Testis (tissue), 5 donors: ENCODE measurements at places on chromosomes 11 and 22.

GRCh38 chr22:29138556-29139305 lies 65.9 kb downstream of the KREMEN1 start:
- no peak overlapping the region for H3K27ac ChIP-seq
- no peak overlapping the region for H3K4me3 ChIP-seq
- no peaks in the 10 kb centered on the region for H3K36me3 ChIP-seq
- H3K4me1 ChIP-seq = peaks cover under 1% of the 10 kb centered on the region

DNA sequence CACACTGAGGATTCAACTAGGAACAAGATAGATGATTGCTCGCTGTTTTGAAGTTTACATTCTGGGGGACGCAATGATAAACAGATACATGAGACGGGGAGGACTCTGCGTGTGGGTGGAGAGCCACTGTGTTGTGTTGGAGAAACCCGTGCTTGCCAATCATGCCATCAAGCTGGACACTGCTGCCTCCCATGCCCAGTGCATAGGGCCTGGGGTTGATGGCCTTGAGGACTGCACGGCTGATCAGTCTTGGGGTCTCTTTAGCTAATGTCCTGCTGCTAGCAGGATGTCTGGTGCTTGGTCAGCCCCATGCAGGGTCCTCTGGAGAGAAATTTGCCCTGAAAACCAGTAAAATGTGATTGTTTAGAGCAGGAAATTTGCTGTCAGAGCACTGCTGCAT lies 221.2 kb upstream of the B3GAT1 start:
- H3K27me3 ChIP-seq = no peaks in the 10 kb centered on the region
- no peaks in the 10 kb centered on the region for H3K36me3 ChIP-seq
- H3K4me1 ChIP-seq = no peaks in the 10 kb centered on the region
- DNase-seq = no peak

GRCh38 chr11:45158210-45158731 lies 11.8 kb downstream of the PRDM11 start:
- H3K27ac ChIP-seq = peak overlapping the region; percentile 53
- no peaks in the 10 kb centered on the region for H3K36me3 ChIP-seq
- H3K4me1 ChIP-seq = peaks cover 47% of the 10 kb centered on the region
- DNase-seq = no peak
- H3K27me3 ChIP-seq = no peaks in the 10 kb centered on the region

DNA sequence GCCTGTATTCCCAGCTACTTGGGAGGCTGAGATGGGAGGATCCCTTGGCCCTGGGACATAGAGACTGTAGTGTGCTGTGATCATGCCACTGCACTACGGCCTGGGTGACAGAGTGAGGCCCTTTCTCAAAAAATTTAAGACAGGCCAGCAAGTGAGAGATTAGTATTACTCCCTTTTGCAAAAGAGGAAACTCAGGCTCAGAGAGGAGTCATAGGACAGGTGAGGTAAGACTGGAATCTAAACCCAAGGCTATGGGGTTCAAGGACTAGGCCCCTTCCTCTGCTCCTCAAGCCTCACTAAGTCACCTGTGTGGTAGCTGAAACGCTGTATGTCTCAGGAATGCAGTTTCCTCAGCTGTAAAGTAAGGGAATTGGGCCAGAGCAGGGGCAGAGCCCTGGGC lies 1.6 kb upstream of the P2RY2 start:
- no peak overlapping the region for H3K27ac ChIP-seq
- no peak for DNase-seq
- H3K4me1 ChIP-seq = peaks cover 17% of the 10 kb centered on the region

DNA sequence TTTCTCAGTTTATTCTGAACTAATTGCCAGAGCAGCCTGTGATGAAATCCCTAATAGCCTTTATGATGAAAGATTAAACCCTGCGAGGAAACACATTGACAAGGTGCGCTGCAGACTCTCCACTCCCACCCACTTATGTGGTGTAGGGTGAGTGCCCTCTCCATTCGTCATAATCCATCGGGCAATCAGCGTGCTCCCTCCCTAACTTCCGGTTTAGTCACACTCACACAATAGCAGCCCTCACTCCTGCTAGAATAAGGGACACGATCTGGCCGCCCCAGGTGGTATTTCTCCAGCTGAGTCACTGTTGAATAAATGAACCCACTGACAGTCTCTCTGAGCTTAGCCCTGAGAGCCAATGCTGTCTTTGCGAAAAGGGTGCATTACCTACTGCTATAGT lies 188.3 kb downstream of the OPCML start:
- DNase-seq = no peak
- no peak overlapping the region for H3K4me3 ChIP-seq
- H3K4me1 ChIP-seq = no peaks in the 10 kb centered on the region

DNA sequence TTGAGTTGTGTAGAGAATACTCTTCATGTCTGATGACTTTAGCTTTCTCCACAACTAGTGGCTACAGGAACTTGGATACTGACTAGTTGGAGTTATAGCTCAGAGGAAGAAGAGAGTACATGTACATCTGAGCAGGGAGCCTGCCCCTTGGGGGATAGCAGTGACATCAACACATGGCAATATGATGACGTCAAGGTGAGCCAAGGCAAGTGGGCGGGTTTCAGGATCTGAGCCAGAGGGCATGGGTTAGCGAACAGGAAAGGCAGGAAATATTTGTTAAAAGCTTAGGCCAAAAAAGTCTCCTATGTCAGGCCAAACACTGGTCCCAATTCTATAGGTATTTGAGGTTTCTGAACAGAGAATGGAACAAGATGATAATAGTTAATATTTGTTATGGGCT lies 42.0 kb upstream of the HORMAD2 start:
- no peak for DNase-seq
- H3K4me3 ChIP-seq = no peak overlapping the region
- no peaks in the 10 kb centered on the region for H3K36me3 ChIP-seq
- no peak overlapping the region for H3K27ac ChIP-seq
- H3K27me3 ChIP-seq = no peaks in the 10 kb centered on the region

DNA sequence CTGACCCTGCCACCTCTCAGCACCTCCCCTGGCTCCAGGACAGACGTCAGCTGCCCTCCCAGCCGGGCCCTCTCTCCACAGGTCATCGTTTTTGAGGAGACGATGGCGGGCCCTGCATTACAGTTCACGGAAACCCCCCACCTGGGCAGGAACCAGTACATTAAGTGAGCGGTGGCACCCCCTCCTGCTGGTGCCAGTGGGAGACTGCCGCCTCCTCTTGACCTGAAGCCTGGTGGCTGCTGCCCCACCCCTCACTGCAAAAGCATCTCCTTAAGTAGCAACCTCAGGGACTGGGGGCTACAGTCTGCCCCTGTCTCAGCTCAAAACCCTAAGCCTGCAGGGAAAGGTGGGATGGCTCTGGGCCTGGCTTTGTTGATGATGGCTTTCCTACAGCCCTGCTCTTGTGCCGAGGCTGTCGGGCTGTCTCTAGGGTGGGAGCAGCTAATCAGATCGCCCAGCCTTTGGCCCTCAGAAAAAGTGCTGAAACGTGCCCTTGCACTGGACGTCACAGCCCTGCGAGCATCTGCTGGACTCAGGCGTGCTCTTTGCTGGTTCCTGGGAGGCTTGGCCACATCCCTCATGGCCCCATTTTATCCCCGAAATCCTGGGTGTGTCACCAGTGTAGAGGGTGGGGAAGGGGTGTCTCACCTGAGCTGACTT lies 37.0 kb downstream of the B3GAT1 start:
- no peaks in the 10 kb centered on the region for H3K27me3 ChIP-seq
- DNase-seq = no peak
- no peaks in the 10 kb centered on the region for H3K36me3 ChIP-seq
- no peak overlapping the region for H3K27ac ChIP-seq
- no peak overlapping the region for H3K4me3 ChIP-seq
- no peaks in the 10 kb centered on the region for H3K4me1 ChIP-seq

- peaks cover 71% of the 10 kb centered on the region for H3K4me1 ChIP-seq
- peak overlapping the region; percentile 97 for H3K27ac ChIP-seq
- no peak overlapping the region for H3K4me3 ChIP-seq
- H3K27me3 ChIP-seq = no peaks in the 10 kb centered on the region
- H3K36me3 ChIP-seq = no peaks in the 10 kb centered on the region
Observed at GRCh38 chr22:46084943-46085827, 65.1 kb upstream of the PPARA start.

GRCh38 chr11:106461839-106462545 lies 384.5 kb downstream of the AASDHPPT start:
- H3K36me3 ChIP-seq = no peaks in the 10 kb centered on the region
- DNase-seq = no peak
- H3K4me1 ChIP-seq = peaks cover 10% of the 10 kb centered on the region
- no peak overlapping the region for H3K4me3 ChIP-seq

DNA sequence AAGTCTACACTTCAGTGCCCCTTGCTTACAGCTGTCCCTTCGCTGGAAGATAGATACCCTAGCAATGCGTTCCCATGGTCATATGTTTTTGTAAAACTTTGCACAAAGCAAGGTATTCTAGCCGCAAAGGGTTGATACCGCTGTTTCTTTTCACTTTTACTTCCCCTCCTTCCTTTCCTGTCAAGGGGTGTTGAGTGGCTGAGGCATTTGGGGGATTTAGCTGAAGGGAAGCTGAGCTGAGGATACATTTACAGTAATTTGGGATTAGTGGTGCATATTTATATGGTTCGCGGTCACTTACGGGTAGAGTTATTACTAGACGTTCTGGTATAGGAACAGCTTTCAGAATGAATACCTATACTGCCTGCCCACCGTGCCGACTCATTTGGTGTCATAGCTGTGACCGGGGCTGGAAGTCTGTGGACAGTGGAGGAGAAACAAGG lies 86.9 kb upstream of the WNT11 start:
- no peaks in the 10 kb centered on the region for H3K27me3 ChIP-seq
- H3K4me1 ChIP-seq = no peaks in the 10 kb centered on the region

GRCh38 chr11:76825726-76826396 lies 34.9 kb upstream of the ACER3 start:
- H3K4me3 ChIP-seq = no peak overlapping the region
- H3K36me3 ChIP-seq = no peaks in the 10 kb centered on the region
- no peak for DNase-seq
- H3K27me3 ChIP-seq = no peaks in the 10 kb centered on the region

DNA sequence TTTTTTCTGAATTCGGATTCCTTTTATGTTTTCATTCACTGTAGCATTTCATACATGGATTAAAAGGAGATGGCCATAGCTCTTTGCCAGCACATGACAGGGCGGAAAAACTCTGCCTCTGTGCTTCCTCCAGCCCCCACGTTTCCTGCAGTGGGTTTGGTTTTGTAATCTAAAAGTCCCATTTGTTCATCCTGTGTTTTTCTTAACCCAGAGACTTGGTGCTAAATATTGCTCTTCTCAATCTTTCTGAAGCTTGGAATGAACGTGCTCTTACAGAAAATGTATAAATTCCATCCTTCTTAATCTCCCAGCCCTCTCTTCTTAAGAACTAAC lies 89.9 kb downstream of the PPP6R3 start:
- no peaks in the 10 kb centered on the region for H3K27me3 ChIP-seq
- peak overlapping the region; percentile 32 for H3K27ac ChIP-seq
- no peak for DNase-seq

DNA sequence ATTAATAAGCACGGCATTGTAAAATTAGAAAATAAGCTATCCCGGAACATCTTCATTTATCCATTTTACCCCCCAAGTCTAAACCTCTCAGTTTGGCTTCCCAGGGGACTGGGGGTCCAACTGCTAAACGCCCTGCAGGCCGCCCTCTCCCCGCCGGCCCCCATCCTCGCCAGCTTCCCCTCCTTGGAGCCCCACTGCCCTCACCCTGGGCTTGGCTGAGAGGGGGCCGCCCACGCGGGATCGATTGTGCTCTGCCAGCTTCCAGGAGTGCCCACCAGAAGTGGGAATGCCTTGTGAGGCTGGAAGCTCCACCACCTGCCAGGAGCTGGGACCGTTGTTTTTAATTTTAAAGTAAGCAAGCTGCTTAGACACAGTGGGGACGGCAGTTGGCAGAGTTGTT lies 353.5 kb downstream of the TBC1D22A start:
- H3K27ac ChIP-seq = no peak overlapping the region
- H3K27me3 ChIP-seq = no peaks in the 10 kb centered on the region
- H3K4me1 ChIP-seq = no peaks in the 10 kb centered on the region
- H3K4me3 ChIP-seq = no peak overlapping the region
- DNase-seq = no peak

DNA sequence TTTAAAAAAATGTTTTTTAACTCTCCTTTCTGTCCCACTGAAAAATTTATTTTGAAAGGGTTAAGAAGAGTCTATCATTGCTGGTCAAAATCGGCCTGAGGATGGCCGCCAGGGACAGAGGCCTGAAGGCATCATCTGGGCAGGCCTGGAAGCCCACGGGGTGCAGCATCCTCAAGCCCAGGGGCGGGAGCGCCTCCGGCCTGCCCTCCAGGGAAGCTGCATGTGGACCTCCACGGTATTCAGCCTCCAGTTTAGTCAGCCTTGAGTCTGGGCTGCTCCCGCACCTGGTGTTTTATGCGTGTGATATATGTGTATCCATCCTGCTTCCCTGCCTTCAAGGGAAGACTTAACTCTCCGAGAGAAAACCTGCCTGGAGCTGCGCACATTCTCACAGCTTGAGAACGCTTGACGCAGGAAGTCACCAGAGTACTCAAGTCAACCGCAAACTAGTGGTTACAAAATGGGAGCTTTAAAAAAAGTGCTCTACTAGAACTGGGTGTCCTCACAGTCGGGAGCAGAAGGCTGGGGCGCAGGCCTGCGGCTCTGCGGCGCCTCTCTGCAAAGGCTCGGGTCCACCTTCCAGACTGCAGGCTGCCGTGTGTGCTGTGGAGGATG lies 13.6 kb upstream of the BID start:
- H3K36me3 ChIP-seq = no peaks in the 10 kb centered on the region
- H3K27ac ChIP-seq = no peak overlapping the region
- H3K4me3 ChIP-seq = no peak overlapping the region
- DNase-seq = no peak
- no peaks in the 10 kb centered on the region for H3K27me3 ChIP-seq

GRCh38 chr11:33747979-33748378 lies 11.8 kb upstream of the CD59 start:
- H3K4me1 ChIP-seq = no peaks in the 10 kb centered on the region
- no peak overlapping the region for H3K27ac ChIP-seq
- H3K4me3 ChIP-seq = no peak overlapping the region
- H3K36me3 ChIP-seq = no peaks in the 10 kb centered on the region
- H3K27me3 ChIP-seq = no peaks in the 10 kb centered on the region

GRCh38 chr11:76935042-76935441 lies 74.3 kb downstream of the ACER3 start:
- DNase-seq = no peak
- no peaks in the 10 kb centered on the region for H3K27me3 ChIP-seq
- no peak overlapping the region for H3K4me3 ChIP-seq
- H3K4me1 ChIP-seq = no peaks in the 10 kb centered on the region
- H3K36me3 ChIP-seq = no peaks in the 10 kb centered on the region

GRCh38 chr22:38114484-38115398 lies 4.3 kb upstream of the BAIAP2L2 start:
- no peak overlapping the region for H3K4me3 ChIP-seq
- no peaks in the 10 kb centered on the region for H3K36me3 ChIP-seq
- peaks cover 7% of the 10 kb centered on the region for H3K4me1 ChIP-seq
- H3K27me3 ChIP-seq = no peaks in the 10 kb centered on the region

- no peak for DNase-seq
- H3K27me3 ChIP-seq = no peaks in the 10 kb centered on the region
- H3K4me3 ChIP-seq = no peak overlapping the region
Observed at GRCh38 chr11:77506857-77507256, 33.0 kb upstream of the PAK1 start.

DNA sequence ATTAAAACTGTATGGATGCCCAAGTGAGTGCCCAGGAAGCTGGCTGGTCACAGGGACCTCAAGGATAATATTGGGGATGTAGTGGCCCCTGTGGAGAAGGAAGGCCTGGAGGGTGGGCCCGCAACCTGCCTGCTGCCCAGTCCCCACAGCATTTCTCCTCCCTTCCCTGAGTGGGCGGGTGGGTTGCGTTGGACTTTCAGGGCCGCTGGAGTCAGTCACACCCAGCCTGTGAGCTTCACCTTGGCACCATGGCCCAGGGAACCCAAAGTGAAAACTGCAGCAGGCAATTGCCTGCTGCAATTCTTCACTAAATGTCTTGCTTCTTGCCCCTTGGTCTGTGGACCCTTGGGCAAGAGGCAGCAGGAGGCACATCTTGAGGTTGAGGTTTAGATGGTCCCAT lies 4.7 kb downstream of the GNAZ start:
- H3K4me3 ChIP-seq = no peak overlapping the region
- no peak for DNase-seq
- peaks cover 8% of the 10 kb centered on the region for H3K4me1 ChIP-seq
- no peaks in the 10 kb centered on the region for H3K36me3 ChIP-seq
